ENCODE measurements at places on chromosomes 1 and 21.

DNA sequence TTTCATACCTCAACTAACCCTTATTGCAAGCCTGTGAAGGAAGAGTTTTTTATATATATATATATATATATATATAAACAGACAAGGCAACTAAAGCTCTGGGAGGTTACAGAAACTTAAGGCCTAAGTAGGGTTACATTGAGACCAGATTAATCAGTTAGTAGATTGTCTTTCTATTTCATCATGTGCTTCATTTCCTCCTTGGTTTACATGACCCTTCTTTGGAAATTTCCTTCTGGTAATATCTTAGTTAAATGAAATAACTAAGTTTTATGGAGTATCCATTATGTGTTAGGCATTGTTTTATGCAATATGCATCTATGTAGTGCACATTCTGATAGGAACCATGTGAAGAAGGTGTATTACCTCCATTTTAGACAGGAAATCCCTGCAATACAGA is 112.7 kb downstream of the FGGY start:
- DNase-seq = no peak

DNA sequence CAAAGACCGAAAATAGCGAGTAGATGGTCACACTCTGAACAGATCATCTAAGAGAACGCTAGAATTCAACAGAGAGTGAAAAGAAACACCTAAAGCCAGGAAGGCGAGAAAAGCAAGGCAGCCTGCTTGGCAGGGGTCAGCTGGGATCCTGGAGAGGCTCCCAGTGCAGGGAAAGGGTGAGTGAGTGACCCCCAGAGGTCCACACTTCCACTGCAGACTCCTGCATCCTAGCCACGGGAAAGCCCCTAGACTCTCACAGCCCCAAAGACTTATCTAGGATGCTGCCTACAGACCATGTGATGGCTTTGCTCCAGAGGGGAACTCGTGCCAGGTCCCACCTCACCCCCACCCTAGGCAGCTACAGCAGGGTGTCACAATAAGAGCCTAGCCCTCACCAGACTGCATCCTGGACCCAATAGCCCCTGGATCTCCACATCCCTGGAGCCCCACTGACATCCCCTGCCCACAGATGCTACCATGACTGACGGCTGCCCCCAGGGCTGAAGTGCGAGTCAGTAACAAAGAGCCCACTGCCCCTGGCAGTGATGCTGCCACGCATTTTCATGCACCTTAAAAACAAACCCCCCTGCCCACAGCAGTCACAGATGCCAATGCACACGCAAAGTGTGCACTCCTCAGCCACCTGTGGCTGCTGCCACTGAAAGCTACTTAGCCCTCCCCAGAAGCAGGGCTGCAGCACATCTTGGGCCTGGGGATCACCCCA is 62.2 kb downstream of the PSMG1 start:
- DNase-seq = no peak

DNA sequence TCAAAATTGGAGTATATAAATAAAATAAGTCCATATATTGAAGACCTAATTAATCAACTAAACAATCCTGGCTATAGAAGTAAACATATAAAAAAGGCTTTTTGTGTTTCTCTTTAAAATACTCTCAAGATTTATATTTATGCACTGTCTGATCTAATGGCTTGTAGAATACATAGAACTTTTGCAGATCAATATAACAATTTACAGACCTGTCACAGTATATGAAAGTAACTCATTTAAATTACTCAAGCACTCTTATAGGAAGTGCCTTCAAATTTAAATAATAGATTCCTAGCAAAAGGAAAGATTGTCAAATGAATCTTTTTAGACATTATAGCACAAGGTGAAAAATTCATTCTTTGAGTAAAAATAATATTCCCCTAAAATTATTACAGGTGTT is 615.8 kb upstream of the RGS18 start:
- no peak for DNase-seq

- no peak for DNase-seq
Observed at GRCh38 chr1:230745071-230745470, 2.1 kb upstream of the CAPN9 start.

Measured in stimulated activated naive B cell treated with anti-CD40 and anti-IgM and Interleukin-4, amounts not matched to agents 10 μg/mL and 1 μg/mL and 100 μg/mL, for 72 hours (primary cell).